NCI-H187 (cell line): ENCODE measurements at places on chromosomes 7 and 10.

DNA sequence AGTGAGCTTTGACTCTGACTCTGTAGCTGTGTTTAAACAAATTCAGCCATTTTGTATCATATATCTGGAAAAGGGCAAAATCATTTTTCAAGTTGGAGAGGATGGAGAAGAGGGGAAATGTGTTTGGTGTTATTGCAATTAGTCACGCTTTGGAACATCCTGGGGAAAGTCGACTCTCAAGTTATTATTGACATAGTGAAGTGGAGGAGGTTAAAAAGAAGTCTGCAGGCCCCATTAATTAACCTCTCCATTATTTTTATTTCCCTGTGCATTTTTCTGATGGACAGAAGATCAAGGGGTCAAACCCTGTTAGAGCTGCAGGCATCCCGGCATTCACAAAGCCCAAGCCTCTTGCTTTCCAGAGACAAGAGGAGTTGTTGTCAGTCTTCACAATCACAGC, 132.6 kb downstream of the TEX36 start:
- no peak for DNase-seq

GRCh38 chr10:63319231-63319630, 146.5 kb downstream of the JMJD1C start:
- no peak for DNase-seq

DNA sequence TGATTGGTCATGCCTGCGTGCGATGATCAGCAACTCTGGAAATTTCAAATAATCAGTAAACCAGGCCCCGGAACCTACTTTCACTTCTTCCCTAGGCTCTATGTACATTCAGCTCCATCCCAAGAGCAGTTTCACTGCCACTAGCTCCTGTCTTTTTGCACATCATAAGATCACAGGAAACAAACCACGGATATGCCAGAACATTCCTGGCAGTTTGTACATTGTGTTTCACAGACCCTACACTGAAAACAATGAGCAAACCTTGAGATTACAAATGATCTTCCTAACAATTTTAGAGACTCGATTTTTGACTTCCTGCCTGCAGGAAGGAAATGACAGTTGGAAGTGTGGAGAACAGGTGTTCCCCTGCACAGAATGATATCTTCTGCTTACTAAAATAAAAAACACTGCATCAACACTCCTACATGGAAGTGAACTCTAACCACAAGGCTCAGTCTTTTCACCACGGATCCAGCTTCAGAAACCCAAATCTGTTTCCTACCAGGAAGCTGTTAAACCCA, 7.6 kb upstream of the TMEM236 start:
- no peak for DNase-seq

DNA sequence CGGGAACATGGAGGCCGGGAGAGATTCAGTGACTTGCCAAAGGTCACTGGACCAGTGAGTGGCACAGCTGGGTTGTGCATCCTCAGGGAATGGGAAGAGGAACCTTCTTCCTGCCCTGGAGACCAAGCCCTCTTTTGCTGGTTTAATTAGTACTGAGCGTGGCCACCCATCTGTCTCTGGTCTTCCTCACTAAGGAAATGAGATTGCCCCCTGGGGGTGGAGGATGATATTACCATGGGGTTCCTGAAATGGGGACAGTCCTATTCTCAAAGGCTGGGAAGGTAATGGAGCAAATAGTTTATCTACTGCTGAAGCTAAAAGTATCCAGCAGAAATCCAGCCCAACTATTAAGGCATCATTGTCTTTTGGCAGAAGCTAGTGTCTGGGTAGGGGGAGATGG, 98.6 kb upstream of the FGFR2 start:
- no peak for DNase-seq
